SJCRH30 (cell line): ENCODE measurements at places on chromosomes 3 and 15.

- DNase-seq: no peak
Measured at GRCh38 chr3:132289316-132289715, 27.9 kb upstream of the ACP3 start.

- no peak for DNase-seq
Measured at GRCh38 chr3:157876556-157876955, 229.7 kb downstream of the SHOX2 start.

DNA sequence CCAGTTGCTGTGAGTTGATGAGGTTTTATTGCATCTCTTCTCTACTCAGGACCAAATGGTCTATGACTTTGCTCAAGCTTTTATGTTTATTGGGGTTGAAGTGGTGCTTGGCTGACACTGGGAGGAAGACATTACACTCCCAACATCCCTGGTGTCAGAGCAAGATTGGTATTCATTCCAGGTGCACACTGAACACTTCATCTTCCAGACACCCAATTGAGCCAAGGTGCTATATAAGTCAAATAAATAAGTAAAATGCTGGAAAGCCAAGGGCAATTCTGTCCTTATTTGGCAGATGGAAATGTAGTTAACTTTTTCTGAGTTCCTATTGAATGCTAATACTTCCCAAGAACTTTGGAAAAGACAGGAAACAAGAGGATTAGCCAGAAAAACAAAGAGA lies 53.2 kb upstream of the CDV3 start:
- no peak for DNase-seq

DNA sequence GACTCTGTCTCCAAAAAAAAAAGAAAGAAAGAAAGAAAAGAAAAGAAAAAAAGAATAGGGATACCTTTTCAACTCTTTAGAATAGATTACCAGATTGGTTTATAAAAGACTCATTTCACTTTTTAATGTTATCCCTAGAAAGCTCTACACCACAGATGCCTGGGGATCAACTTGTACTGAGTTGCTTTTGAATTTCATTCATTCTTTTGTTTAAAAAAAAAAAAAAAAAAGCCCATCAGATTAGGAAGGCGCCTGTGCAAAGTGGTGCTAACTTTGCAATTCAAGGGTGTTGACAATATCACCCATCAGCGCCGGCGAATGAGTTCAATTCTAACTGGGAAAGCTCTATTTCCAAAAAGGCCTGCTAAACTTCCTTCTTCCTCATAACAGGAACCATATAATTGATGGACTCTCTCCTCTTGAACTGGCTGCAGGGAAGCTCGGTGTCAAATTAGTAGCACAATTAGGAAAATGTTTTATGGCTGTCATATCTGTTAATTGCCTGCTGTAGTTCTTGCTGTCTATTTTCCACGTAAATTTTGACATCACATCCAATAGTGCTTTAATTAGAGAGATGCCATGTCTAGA lies 48.8 kb downstream of the CDCP1 start:
- DNase-seq: no peak
